ENCODE measurements at places on chromosomes 12 and 14.
A peak's percentile ranks its signal among the peaks of the same experiment; 100 is the strongest.

DNA sequence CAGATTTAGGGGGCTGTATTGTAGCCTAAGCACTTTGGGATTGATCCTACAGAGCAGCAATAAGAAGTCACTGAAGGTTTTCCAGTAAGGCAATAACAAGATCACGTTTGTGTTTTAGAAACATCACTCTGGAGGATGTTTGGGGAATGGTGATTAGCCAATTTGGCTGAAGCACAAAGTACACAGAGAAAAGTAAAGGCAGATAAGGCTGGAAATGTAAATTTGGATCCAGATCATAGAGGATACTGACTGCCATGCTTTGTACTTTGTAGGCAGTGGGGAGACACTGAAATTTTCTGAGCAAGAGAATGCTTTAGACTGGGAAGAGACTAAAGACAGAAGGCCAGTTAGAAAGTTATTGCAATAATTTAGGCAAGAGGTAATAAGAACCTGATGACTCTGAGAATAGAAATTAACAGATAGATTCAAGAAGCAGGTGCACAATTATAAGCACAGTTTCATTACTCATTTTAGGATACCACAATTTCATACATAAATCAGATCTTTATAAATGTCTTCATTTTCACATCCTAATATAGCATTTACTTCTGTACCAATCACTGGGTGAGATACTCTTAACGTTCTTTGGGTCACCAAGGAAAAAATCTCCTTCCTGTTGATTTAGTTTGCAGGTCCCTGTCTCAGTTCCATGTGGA lies 314.5 kb upstream of the GARIN6 start:
- DNase-seq, result no peak

DNA sequence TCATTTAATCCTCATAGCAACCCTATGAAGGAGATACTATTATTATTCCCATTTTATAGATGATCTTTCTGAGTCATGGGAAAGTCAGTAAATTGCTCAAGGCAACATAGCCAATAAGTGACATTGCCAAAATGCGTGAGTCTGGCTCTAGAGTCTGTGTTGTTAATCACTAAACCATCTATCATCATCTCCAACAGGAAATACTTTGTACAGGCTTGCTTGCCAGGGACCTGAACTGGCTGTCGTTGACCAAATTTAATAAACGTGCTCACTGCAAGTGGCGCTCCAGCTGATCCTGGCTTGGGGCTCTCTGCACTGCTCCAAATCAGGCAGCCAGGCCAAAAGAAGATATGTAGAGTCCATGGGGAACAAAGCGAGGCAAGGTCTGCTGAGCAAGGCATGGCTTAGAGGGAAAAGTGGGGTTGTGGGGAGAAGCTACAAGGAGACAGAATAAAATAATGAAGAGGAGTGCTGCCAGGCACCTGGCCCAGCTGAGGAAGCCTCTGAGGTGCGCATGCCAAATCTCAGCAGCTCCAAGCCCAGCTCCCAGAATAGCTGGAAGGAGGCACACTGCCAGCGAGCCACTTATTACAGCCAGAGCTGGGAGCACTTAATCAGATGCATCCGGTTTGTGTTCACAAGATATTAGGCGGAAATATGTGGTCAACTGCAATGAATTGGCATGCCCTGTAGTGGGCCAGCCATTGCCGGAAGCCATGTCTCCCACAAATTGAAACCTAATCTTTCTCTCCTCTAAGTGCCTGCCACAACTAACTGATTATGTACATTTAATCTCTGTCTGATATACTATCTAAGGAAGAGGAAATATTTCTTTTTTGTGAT lies 43.3 kb upstream of the PTPRO start:
- no peak for DNase-seq

- DNase-seq, result peak; percentile 46
Measured at GRCh38 chr12:49783917-49784676, 42.7 kb downstream of the TMBIM6 start.

GRCh38 chr12:65756956-65757511 lies 67.2 kb upstream of the HMGA2 start:
- DNase-seq, result no peak

- DNase-seq, result no peak
Measured at GRCh38 chr12:2323532-2324255, 270.9 kb downstream of the CACNA1C start.

GRCh38 chr12:70615174-70615866 lies 21.9 kb downstream of the PTPRB start:
- DNase-seq, result no peak
